Adrenal gland (tissue), 19 donors: ENCODE measurements at places on chromosomes 16 and 17.

GRCh38 chr16:15897121-15897780 is 8.8 kb upstream of the CEP20 start:
- no peak overlapping the region for H3K27ac ChIP-seq
- no peak overlapping the region for H3K4me3 ChIP-seq
- no peaks in the 10 kb centered on the region for H3K36me3 ChIP-seq

- no peaks in the 10 kb centered on the region for H3K4me1 ChIP-seq
- DNase-seq: no peak
- H3K36me3 ChIP-seq: no peaks in the 10 kb centered on the region
- H3K4me3 ChIP-seq: no peak overlapping the region
Measured at GRCh38 chr17:41718287-41718645, 6.1 kb downstream of the GAST start.

GRCh38 chr17:10428781-10429180 is 7.0 kb upstream of the MYH8 start:
- H3K4me1 ChIP-seq: no peaks in the 10 kb centered on the region
- no peaks in the 10 kb centered on the region for H3K36me3 ChIP-seq
- no peak for DNase-seq

- H3K4me3 ChIP-seq: peak within 1 kb of the TSS; percentile 70
- H3K36me3 ChIP-seq: no peaks in the 10 kb centered on the region
- H3K27me3 ChIP-seq: no peaks in the 10 kb centered on the region
- H3K27ac ChIP-seq: peak within 1 kb of the TSS; percentile 99
Measured at GRCh38 chr17:80260791-80261158, at the start of gene RNF213. TSS of gene RNF213 (plus strand) at chr17:80260852. CDS start at chr17:80263682, 2,830 bp downstream.

DNA sequence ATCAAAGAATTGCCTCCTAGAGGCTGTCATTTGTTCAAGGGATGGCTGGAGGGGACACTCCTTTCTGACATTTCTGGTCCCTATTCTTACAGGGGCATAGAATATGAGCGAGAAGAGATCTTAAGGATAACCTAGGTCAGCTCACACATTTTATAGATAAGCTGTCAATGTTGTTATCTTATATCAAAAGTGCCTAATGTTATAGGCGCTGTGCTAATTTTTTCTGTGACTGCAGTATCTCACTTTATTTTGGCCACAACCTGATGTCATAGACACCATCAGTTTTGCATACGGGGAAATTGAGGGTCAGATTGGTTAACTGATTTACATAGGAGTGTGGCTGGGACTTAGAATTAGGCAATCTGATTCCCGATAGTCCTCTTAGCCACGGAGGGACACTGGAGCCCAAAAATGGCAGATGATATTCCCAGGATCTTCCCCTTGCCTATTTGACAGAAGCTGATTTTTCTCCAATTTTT is 1.2 kb downstream of the CPD start:
- H3K4me3 ChIP-seq: peak overlapping the region; percentile 43
- no peaks in the 10 kb centered on the region for H3K27me3 ChIP-seq

- no peak for DNase-seq
- H3K4me3 ChIP-seq: no peak overlapping the region
- no peaks in the 10 kb centered on the region for H3K27me3 ChIP-seq
- H3K4me1 ChIP-seq: no peaks in the 10 kb centered on the region
Measured at GRCh38 chr17:79242873-79243602, 168.4 kb downstream of the ENGASE start.

GRCh38 chr17:79603771-79604170 is 7.1 kb downstream of the RBFOX3 start:
- H3K27ac ChIP-seq: no peak overlapping the region
- no peaks in the 10 kb centered on the region for H3K36me3 ChIP-seq
- DNase-seq: no peak
- H3K4me3 ChIP-seq: no peak overlapping the region
- H3K27me3 ChIP-seq: peaks cover 48% of the 10 kb centered on the region

GRCh38 chr16:56743840-56744239 is 13.9 kb downstream of the NUP93 start:
- H3K4me1 ChIP-seq: peaks cover 55% of the 10 kb centered on the region
- H3K4me3 ChIP-seq: no peak overlapping the region
- no peaks in the 10 kb centered on the region for H3K27me3 ChIP-seq
- H3K36me3 ChIP-seq: no peaks in the 10 kb centered on the region
- peak; percentile 93 for DNase-seq
- H3K27ac ChIP-seq: peak overlapping the region; percentile 64

DNA sequence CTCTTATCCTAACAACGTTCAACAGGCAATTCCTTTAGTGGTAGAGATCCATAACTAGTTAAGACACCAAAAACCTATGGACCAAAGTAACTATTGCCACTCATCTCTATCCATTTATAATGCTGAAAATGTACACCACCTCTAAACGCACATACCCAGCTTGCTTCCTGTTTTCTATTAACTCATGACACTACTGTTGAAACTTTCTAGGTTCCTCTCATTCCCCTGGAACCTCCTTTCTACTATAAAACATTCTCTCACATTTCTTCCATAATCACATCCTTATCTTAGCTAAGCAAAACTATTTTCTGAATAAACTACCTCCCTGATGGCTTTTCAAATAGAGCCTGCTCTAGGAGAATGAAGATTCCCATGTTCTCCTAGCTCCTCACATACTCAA is 42.9 kb upstream of the KSR1 start:
- H3K27me3 ChIP-seq: no peaks in the 10 kb centered on the region
- no peak overlapping the region for H3K27ac ChIP-seq
- H3K36me3 ChIP-seq: no peaks in the 10 kb centered on the region
- H3K4me1 ChIP-seq: peaks cover 8% of the 10 kb centered on the region
- DNase-seq: no peak
- H3K4me3 ChIP-seq: no peak overlapping the region

- peaks cover 5% of the 10 kb centered on the region for H3K4me1 ChIP-seq
- no peaks in the 10 kb centered on the region for H3K27me3 ChIP-seq
- DNase-seq: no peak
- H3K27ac ChIP-seq: no peak overlapping the region
- H3K4me3 ChIP-seq: no peak overlapping the region
Measured at GRCh38 chr17:17675925-17676534, 5.2 kb upstream of the RAI1 start.

- no peak for DNase-seq
- H3K4me1 ChIP-seq: peaks cover 22% of the 10 kb centered on the region
- no peaks in the 10 kb centered on the region for H3K27me3 ChIP-seq
- no peak overlapping the region for H3K27ac ChIP-seq
Measured at GRCh38 chr16:391885-392335, 5.1 kb upstream of the NME4 start.

DNA sequence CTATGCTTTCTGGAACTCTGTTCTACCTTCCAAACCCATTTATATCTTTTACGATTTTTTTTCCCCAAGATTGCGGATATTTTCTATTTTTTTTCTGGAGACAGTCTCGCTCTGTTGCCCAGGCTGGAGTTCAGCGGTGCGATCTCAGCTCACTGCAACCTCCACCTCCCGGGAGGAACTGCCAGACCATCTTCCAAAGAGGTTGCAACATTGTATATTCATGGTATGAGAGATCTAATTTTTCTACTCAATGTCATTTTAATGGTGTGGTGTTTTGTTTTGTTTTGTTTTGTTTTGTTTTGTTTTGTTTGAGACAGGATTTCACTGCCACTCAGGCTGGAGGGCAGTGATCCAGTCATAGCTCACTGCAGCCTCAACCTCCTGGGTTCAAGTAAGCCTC is 8.5 kb upstream of the BMERB1 start:
- peaks cover 7% of the 10 kb centered on the region for H3K4me1 ChIP-seq
- no peak overlapping the region for H3K27ac ChIP-seq
- DNase-seq: no peak
- H3K4me3 ChIP-seq: no peak overlapping the region

- no peaks in the 10 kb centered on the region for H3K36me3 ChIP-seq
- DNase-seq: no peak
- H3K4me1 ChIP-seq: no peaks in the 10 kb centered on the region
- no peak overlapping the region for H3K27ac ChIP-seq
- H3K27me3 ChIP-seq: peaks cover 62% of the 10 kb centered on the region
- H3K4me3 ChIP-seq: no peak overlapping the region
Measured at GRCh38 chr17:79609673-79610645, 892 bp downstream of the RBFOX3 start.

GRCh38 chr17:15930426-15930825 is 14.5 kb upstream of the ADORA2B start:
- H3K27me3 ChIP-seq: no peaks in the 10 kb centered on the region
- H3K36me3 ChIP-seq: no peaks in the 10 kb centered on the region
- no peak overlapping the region for H3K4me3 ChIP-seq
- no peak for DNase-seq
- no peak overlapping the region for H3K27ac ChIP-seq

DNA sequence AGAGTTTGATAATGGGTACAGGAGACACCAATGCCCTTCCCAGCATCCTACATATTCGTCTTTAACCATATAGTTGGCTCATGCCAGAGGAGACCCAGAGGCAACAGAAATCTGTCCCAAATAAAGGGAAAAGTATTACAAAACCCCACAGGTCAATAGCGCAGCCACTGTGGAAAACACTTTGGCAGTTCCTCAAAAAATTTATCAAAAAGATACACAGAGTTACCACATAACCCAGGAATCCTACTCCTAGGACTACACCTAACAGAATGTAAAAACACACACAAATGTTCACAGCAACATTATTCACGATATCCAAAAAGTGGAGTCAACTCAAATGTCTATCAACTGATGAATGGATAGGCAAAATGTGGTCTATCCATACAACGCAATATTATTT is 135.8 kb downstream of the CEP112 start:
- H3K27me3 ChIP-seq: no peaks in the 10 kb centered on the region
- H3K27ac ChIP-seq: no peak overlapping the region
- H3K36me3 ChIP-seq: no peaks in the 10 kb centered on the region
- no peak for DNase-seq
- H3K4me3 ChIP-seq: no peak overlapping the region

DNA sequence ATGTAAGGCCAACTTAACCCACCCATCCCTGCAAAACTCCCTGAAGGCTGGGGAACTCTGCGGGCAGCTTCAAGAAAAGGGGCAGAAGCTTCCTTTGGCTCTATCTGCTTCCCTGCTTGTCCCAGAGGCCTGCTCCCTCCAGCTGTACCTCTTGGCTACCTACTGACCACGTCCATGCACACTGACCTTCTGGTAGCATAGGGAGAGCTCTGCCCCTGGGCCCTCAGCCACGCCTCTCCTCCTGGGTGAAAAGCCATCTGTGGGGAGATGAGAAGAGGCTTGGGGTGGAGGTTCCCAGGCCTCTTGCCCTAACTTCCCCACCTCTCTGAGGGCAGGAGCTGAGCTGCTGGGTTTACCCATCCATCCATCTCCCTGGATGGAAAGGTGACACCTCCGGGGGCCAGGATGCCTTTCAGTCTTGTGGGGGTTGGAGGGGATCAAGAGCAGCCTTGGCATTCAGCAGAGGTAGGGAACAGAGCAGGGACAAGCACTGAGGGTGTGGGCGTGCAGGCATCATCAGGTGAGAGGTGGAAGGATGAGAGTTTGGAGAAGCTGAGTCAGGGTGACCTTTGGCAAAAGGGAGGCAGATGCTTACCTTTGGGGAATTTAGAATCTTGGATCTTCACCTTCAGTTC is 23.4 kb upstream of the MFSD6L start:
- no peaks in the 10 kb centered on the region for H3K27me3 ChIP-seq
- H3K36me3 ChIP-seq: no peaks in the 10 kb centered on the region
- H3K4me1 ChIP-seq: no peaks in the 10 kb centered on the region

DNA sequence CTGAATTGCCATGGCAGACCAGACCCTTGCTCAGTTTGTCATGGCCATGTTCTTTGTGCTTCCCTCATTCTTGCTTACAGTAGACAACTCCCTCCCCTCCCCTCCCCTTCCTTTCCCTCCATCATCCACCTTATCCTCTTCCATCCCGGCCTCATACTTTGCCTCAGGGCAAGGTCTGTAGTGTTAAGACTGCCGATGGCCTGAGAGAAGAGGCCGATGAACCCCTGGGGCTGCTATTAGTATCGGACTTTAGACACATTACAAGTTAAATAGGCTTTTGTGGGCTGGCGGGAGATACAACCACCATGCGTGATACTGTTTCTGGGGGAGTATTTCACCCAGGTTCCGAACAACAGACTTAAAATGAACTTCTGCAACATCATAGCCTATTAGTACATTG is 364.5 kb upstream of the ZFHX3 start:
- H3K4me3 ChIP-seq: no peak overlapping the region
- no peak for DNase-seq
- H3K27me3 ChIP-seq: no peaks in the 10 kb centered on the region
- no peak overlapping the region for H3K27ac ChIP-seq
- H3K4me1 ChIP-seq: no peaks in the 10 kb centered on the region
- no peaks in the 10 kb centered on the region for H3K36me3 ChIP-seq

GRCh38 chr17:64110379-64111152 is 19.4 kb downstream of the ERN1 start:
- H3K27ac ChIP-seq: peak overlapping the region; percentile 70
- no peak for DNase-seq
- H3K4me1 ChIP-seq: peaks cover 37% of the 10 kb centered on the region
- H3K27me3 ChIP-seq: no peaks in the 10 kb centered on the region
- H3K36me3 ChIP-seq: no peaks in the 10 kb centered on the region
